Activated CD4-positive, alpha-beta T cell treated with anti-CD3 and anti-CD28 coated beads, Interleukin-2, amount 10 ng/mL, durations not matched to agents 7 days and 5 days (primary cell): ENCODE measurements at places on chromosomes 4 and X. TPM values are rescaled to one million over a fixed set of nuclear protein-coding genes. Genes with fewer than 3 reads are reported as not detected.

DNA sequence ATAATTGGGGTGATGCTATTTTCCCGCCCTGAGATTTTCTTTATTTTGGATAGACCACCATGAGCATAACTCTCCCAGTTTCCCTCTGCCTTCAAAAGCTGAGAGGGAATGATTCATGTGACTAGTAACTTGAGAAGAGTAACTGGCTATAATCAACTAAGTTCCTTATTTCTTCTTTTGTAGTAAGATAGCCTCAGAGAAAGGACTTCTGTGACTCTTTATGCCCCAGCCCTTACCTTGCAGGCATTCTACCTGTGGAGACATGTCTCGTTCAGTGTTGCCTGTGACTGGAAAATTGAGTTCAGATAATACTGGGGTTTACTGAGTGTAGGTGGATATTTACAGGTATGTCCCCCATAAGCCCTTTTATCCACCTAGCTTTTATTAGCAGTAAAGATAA is 715.4 kb upstream of the HS3ST1 start:
- no peaks in the 10 kb centered on the region for H3K4me1 ChIP-seq
- no peak overlapping the region for H3K27ac ChIP-seq
- no peaks in the 10 kb centered on the region for H3K27me3 ChIP-seq

DNA sequence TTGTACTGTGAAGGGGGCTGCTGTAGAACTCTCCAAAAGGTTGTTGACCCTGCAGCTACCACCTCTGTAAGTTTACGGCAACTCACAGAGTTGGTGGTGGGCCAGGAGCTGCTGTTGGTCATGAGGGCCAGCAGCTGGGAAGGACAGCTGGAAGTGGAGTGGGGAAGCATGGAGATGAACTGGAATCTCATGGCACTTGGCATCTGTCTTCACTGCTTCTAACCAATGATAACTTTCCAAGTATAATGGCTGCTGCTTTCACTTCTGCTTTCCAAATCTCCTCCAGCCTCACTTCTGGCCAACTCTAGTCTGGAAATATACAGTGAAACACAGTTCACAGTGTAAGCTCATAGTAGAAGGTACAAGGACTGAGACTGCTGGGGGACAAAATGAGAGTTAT is 126.5 kb upstream of the INTU start:
- H3K36me3 ChIP-seq: no peaks in the 10 kb centered on the region
- H3K4me1 ChIP-seq: no peaks in the 10 kb centered on the region
- DNase-seq: no peak

GRCh38 chr4:108926061-108926460 is 163.2 kb upstream of the ETNPPL start:
- no peak overlapping the region for H3K27ac ChIP-seq
- no peak for DNase-seq

GRCh38 chrX:40392599-40392998 is 188.2 kb upstream of the ATP6AP2 start:
- no peaks in the 10 kb centered on the region for H3K27me3 ChIP-seq
- no peak overlapping the region for H3K4me3 ChIP-seq
- H3K36me3 ChIP-seq: no peaks in the 10 kb centered on the region
- no peak overlapping the region for H3K27ac ChIP-seq
- no peak for DNase-seq

BEX5 gene
- 2.2 TPM for total RNA-seq

DNA sequence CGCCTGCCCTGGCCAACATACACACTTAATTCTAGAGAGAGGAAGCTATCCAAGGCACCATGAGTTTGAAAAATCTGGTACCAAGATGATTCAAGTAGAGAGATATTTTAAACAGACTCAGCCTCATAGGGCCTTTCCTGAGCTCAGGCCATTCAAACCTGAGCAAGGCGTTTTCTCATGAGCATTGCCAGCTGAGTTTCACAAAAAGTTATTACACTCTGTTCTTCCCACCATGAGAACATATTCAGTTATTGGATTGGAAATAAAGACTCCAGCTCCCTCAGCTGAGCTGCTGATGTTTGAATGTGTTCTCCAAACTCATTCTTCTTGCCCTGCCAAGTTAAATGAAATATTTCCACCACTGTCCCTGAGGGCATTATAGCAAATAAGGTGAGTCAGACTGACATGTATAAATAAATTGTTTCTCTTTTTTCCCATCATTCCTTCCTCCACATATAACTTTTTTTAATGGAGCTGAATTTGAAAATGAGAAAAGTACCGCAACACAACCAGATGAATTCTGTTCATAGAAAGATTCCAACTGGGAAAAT is 429.6 kb downstream of the RAB28 start:
- no peak overlapping the region for H3K27ac ChIP-seq
- no peaks in the 10 kb centered on the region for H3K36me3 ChIP-seq
- DNase-seq: no peak
- no peaks in the 10 kb centered on the region for H3K4me1 ChIP-seq

- peaks cover 10% of the 10 kb centered on the region for H3K4me1 ChIP-seq
- H3K27ac ChIP-seq: peak overlapping the region; percentile 82
- peak overlapping the region; percentile 22 for H3K4me3 ChIP-seq
Measured at GRCh38 chrX:11591723-11592346, 73.9 kb downstream of the ARHGAP6 start.

GRCh38 chr4:175308236-175308635 is 390.1 kb downstream of the ADAM29 start:
- H3K27me3 ChIP-seq: no peaks in the 10 kb centered on the region
- H3K4me3 ChIP-seq: no peak overlapping the region
- H3K36me3 ChIP-seq: no peaks in the 10 kb centered on the region
- no peaks in the 10 kb centered on the region for H3K4me1 ChIP-seq
- DNase-seq: no peak
